ENCODE measurements at places on chromosomes 16 and 17.

DNA sequence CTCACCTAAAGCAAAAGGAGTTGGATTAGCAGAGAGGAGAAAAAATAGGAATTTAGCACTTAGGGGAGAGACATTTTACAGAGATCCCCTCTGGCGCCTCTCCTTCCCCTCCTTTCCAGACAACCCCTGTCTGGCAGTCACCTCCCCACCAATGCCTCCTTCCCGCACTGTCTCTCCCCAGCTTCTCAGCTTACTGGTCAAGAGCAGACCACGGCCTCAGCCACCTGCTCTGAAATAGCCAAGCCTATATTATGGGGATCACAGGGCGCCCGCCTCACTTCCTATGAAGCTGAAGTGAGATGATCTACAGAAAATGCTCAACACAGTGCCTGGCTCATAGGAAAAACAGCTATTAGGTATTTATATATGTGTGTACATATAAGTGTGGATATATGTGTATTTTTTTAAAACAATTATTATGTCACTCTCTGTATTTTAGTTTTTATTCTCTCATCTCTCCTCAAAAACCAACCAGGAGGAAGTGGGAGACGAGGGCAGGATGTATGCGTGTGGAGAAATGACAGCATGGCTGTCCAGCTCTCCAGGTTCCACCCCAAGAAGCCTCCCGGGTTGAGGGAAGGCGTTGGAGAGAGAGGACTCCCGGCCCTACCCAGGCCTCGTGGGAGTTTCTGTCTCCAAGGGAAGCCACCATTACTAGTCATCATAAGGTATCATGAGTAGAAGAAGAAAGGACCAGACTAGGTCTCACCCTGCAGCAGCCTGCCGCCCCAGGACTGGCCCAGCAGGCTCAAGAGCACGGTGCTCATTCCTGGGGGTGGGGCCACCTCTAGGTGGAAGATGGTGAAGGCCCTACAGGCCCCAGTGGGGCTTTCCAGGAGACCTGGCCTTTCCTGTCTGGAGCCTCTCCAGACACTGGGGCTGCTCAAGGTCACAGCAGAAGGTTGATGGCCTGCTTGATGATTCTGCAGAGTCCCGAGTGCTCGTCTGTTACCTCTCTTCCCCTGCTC, 27.2 kb downstream of the MAP3K14 start:
- DNase-seq: no peak

GRCh38 chr16:56347166-56347565, 78.2 kb downstream of the AMFR start:
- no peak for DNase-seq

DNA sequence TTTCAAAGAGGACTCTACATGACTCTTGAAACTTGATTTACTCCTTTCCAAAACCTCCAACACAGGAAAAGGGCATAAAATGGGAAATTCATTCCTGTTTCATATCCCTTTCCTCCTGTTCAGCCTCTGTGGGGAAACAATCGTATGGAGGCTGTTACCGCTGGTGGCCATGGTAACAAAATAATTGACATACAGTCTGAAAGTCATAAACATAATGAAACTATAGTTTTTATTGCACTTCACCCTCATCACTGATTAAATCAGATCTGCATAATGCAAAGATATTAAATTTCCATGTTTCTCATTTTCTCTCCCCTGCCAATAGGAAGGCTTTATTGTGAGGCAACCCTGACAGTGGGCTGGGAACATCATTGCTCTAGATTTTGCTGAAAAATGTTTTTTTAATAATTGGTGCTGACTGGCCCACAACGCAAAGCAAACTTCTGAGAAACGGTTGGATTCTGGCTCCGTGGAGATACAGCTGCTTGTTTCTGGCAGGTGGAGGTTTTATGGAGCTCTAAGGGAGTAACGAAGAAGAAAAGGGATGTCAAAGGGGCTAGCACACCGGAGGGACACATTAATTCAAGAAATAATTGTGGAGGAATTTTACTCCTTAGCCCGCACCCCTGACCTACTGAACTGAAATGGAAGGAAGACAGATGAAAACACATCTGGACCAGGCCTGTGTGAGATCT, 154.2 kb upstream of the SHISA6 start:
- no peak for DNase-seq

DNA sequence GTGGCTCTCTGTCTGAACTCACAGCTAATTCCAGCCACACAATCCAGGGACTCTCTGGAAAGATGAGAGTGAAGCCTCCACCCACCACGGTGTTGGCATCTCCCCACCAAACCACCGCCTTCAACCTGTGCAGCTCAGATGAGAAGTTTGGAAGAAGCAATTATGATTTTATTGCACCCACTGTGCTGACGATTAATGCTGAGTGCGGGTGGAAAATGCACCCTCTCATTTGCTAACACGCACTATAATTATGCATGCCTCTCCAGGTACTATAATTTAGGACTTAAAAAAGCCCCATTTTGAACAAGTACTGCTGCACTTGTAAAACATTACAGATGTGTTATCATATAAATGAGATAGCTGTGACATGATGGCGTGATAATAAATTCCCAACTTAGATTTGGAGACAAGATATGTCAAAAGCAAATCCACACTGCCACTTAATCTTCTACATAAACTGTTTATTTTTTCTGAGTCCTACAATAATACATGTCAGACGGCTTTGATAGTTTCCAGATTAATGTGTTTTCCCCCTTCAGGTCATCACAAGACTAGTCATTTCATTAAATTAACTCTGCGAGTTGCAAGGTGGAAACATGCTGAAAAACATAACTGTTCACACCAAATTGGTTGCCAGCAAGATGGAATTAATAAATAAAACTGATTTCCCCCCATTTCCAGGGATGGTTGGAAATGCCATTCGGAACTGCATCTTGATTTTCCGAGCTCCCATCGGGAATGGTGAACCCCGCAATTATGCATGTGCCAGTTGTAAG, 466.5 kb upstream of the MAF start:
- DNase-seq: no peak

DNA sequence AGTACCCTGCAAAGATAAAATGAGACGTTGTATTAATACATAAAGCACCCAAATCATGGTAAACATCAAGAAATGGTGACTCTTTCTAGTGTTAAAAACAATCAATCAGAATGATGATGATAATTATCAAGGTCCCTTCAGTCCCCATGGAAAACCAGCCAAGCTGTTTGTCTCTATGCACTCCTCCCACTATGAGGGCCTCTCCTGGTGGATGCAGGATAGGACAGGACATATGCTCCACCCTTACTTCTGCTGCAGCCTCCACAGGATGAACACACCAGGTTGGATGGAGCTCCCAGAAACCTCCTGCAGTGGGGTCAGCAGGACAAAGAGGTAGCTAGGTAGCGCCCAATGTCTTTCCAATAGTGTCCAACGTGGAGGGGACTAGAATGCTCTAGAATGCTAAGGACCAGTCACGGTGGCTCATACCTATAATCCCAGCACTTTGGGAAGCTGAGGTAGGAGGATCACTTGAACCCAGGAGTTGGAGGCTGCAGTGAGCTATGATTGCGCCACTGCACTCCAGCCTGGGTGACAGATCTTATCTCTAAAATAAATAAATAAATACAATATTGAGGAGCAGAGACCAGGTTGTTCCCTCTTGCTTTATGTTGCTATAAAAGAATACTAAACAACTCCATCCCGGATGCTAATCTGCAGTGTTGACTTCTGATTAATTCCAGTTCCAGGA, 9.9 kb upstream of the KDM8 start:
- no peak for DNase-seq

GRCh38 chr17:81265576-81265975, 26.5 kb downstream of the NDUFAF8 start:
- no peak for DNase-seq

GRCh38 chr16:898761-899682, 71.8 kb downstream of the LMF1 start:
- no peak for DNase-seq

- no peak for DNase-seq
These were observed 5.2 kb downstream of the TBX6 start for GRCh38 chr16:30086291-30087140.

GRCh38 chr16:65600629-65601028, 478.8 kb upstream of the CDH11 start:
- no peak for DNase-seq

GRCh38 chr16:17367923-17368322, 102.8 kb downstream of the XYLT1 start:
- no peak for DNase-seq

GRCh38 chr17:56130631-56131030, 22.6 kb upstream of the ANKFN1 start:
- no peak for DNase-seq

DNA sequence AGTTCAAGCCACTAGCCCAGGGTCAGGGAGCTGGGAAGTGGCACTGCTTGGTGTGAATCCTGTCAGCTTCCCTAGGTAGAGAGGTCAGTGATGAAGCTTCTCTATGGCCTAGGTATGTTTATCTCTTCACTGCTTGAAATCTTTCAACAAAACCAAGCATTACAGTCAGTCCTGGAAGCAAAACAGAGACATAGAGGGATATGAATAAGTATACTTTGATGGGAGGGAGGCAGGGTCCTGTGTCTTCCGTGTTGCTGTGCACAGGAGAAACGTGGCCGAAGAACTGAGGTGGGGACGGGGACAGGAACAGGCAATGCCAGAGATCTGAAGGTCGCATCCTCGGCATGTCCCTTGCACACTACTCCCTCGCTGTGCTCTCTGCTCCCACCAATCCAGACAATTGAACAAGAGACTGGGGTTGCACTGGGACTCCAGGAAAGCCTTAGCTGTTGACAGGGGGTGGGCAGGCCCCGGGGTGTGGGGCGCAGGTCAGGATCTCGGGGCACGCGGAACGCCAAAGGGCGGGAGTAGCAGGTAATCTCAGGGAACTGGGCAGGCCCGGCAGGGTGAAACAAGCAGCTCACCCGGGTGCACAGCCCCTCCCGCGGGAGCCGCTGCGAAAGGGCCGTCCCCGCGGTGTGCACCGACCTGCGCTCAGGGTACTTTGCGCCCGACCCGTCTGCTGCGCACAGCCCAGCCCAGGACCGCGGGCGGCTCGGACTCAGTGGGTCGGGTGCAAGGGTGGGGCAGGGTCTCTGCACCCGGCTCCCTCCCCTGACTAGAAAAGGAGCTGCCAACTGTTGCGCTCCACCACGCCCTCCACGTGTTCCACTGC, at the start of gene MT1H:
TSS of gene MT1H (plus strand) at position 810 of the 835 bp plus-strand sequence. CDS start 71 bp downstream, outside the sequence.
- no peak for DNase-seq

DNA sequence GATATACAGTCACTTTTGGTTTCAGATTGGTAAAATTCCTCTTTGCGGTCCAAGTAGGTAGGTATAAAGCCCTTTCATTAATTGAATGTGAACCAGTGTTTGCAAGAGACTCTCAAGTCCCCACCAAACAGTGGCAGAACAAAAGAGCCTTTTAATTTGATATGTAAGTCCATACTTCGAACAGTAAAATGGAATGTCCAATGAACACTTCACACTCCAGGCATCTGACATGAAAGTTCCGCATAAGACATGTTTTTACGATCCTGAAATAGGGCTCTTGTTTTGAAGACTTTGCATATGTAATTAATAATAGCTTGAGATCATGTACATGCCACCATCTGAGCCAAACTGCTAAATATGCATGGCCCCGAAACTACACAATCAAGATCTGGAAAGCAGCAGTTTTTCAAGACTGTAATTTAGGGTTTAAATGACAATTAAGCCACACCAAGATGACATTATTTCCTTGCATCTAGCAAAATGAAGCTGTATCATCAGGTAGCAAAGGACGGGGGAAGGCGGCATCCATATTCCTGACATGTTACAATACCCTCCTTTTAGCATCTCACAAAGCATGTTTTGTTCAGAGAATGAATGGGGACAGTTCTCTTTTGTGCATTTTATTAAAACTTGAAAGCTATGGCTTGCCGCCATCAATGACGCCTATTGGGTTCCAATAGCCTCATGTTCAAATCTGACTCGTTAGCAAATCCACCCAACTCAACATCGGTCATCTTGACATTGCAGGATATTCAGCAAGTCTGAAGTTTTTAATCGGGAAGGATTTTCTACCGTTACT, 39.4 kb downstream of the LITAF start:
- DNase-seq: no peak

GRCh38 chr16:55081622-55082590, 151.2 kb downstream of the IRX5 start:
- no peak for DNase-seq

DNA sequence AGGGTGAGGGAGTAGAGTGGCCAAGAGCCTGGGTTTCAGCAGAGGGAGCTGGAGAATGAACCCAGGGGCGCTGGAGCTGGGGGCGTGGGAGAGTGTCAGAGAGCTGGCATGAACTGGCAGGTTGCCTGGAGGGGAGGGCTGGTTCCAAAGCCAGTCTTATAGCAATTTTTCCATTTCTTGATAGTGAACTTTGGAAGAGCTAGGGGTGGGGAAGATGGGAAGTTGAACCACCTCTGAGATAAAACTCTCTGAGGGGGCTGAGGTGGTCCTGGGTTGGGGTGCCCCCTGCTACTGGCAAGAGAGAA, 36.9 kb downstream of the ADGRG5 start:
- no peak for DNase-seq

GRCh38 chr16:48540222-48540900, 69.6 kb downstream of the N4BP1 start:
- DNase-seq: no peak

DNA sequence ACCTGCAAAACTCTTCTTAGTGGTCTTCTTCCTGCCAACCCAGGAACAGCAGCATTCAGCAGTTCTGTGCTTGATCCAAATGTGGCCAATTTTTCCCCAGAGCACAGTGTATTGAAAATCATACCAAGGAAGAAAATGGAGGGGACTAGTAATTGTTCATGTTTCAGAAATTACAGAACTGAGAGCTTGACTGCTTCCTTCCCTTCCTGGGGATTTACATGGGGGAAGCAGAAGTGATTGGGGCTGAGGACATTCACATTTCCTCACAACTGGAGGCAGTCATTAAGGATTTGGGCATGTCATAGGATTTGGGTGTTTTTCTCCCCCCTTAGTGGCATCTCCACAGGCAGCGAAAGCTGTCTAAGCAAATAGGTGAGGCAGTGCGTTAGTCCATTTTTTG, 19.7 kb downstream of the CIITA start:
- DNase-seq: no peak

- DNase-seq: no peak
These were observed 743.6 kb downstream of the KCNJ2 start for GRCh38 chr17:70912716-70913485.

GRCh38 chr16:13104772-13105171, 203.4 kb downstream of the SHISA9 start:
- no peak for DNase-seq

DNA sequence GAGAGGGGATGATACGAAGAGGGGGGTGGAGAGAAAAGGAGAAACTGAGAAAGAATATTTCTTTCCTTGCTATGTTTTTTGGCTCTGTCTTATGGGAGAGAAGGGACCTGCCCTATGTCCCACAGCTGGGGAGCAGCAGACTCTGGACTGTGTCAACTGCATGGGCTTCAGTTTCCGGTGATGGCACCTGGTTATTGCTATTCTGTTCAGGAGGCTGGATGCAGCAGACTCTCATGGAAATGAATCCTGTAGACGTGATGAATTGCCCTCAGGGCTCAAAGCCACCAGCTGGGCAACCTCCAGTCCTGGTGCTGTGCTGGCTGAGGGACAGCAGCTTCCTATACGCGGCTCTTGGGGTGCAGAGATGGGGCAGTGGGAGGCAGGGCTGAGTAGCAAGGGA, 121.2 kb downstream of the HAPSTR1 start:
- no peak for DNase-seq

GRCh38 chr16:984736-985636, 3.4 kb downstream of the SOX8 start:
- no peak for DNase-seq

Data from GM12864 (cell line).